NCI-H1694 (cell line): ENCODE measurements at places on chromosomes 6 and 20.

DNA sequence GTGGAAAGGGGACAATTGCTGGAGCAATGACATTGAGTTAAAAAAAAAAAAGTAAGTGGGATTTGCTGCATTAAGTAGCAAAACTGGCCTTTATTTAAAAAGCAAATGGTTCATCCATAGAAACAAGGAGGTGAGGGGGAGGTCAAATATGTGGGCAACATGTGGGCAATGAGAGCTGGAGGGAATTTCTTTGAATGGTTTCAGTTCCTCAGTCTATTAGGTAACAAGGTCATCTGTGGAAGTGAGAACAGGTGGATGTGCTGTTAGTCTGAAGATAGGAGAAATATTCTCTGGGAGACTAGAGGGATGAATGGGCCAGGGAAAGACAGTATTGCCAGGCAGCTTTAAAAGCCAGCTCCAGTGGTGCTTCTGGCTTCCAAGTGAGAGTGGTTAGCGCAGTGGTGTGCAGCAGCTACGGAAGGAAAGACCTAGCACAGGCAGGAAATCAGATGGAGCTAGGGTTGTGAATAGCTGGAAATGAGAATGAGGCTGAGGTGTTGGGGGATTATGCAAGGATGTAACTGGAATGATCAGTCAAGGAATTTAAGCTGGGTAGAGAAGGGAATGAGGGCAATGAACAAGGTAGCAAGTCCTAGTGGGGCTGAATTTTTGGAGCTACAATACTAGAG is 727.6 kb downstream of the PTPRT start:
- no peak for DNase-seq

- no peak for DNase-seq
These were observed 255.5 kb downstream of the TBC1D7 start for GRCh38 chr6:13072686-13073347.

DNA sequence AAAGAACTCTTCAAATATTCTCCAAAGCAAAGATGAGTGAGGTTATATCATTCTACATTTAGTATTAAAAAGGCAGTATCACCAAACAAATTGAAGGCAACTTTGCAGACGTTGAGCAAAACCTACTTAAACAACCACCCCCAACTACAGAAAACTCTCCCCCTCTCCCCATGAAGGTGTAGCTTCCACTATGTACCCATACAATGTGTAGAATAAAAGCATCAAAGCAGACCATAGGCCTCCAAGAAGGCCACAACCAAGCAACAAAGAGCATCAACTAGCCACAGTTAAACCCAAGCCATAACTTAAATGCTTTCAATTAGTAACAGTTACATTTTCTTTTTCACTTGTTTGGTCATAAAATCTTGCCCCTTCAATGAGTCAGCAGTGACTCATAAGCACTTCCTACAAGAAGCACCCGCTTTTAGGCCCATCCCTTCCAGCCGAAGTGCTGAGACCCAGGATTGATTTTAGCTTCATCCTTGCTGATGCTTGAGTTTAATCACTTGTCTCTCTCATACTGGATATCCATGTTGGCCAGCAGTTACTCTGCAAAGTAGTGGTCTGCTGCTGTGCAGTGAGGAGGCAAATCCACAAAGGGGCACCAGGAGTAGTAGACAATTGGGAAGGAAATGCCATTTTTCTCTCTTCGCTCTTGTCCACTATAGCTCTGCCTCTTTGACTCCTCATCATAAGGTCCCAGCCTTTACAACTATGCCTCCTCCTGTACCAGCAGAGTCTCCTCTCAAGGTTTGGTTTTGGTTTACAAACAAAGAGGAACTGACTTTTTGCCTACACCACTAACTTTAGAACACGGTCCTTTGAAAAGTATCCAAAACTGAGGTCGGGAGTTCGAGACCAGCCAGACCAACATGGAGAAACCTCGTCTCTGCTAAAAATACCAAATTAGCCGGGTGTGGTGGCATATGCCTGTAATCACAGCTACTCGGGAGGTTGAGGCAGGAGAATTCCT is 8.4 kb upstream of the NUP153 start:
- no peak for DNase-seq

DNA sequence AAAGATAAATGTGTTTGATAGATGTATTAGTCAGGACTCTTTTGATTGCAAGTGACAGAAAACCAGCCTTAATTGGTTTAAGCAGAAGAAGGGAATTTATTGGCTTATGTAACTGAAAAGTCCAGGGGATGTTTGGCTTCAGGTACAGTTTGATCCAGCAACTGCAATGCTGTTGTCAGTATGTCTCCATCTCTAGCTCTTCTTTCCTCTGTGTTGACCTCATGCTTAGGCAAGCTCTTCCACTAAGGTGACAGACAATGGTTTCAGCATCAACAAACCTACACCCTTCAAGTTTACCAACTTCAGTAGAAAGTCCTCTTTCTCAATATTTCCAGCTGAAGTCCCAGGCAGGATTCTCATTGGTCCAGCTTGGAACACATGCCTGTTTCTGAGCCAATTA is 28.1 kb upstream of the ARFGEF2 start:
- DNase-seq = no peak

DNA sequence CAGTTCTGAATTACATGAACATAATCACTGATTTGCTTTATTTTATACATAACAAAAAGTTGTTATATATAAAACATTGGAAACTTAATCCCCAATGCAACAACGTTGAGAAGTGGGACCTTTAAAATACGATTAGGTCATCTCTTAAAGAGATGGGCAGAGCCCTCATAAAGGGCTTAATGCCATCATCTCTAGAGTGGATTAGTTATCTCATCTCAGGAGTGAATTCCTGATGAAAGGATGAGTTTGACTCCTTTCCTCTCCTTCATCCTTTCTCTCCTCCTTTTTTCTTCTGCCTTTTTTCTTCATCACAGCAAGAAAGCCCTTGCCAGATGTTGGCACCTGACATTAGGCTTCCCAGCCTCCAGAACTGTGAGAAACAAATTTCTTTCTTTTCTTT is 13.9 kb downstream of the HLA-DOA start:
- no peak for DNase-seq

DNA sequence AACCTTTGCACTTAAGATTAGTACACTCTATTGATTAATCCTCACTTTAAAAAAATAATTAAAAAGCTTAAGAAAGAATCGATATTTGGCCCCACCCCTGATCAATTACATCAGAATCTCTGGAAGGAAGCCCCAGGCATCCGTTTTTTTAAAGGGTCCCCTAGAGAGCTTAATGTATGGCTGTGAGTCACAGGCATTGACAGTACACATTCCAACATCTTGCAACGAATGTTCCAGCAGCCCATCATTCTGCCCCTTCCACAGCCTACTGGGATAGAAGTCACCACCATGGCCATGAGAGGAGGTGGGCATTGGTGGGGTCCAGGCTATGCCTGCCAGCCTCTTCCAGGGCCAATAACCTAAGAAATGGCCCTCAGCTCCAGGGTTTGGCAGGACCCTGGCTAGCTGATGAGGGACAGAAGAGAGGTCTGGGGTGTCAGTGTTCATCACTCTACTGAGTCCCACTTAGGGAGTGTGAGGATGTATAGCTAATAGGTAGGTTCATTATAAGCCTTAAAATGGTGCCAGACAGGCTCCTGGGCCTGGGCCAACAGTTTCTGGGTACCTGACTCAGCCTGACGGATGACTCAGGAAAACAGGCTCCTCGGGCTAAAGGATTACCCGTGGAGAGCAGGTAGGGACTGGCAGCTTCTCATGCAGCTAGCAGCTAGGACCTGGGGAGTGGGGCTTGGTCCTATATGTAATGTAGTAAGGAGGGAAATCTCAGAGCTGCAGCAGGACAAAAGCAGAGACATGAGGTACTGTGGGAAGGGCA is 40.4 kb downstream of the MDGA1 start:
- no peak for DNase-seq

DNA sequence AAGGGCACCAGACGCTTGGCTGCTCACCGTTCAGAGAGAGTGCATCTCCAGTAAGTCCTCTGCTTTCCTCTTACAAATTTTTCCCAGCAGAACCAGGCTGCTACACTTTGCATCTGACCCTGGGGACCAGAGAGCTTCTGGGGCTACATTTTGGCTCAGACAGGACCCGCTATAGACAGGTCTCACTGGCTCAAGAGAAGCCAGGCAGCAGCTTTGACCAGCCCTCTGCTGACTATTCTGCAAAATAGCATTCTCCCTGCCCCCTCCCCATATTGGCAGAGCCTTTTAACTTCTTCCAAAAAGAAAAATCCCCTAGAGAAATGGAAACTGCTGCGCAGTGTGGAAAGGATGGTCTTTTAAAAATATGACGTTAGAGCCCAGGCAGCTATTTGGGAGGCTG is 37.2 kb downstream of the CPXM1 start:
- no peak for DNase-seq

GRCh38 chr6:47247227-47247797 is 62.4 kb downstream of the TNFRSF21 start:
- peak; percentile 35 for DNase-seq

DNA sequence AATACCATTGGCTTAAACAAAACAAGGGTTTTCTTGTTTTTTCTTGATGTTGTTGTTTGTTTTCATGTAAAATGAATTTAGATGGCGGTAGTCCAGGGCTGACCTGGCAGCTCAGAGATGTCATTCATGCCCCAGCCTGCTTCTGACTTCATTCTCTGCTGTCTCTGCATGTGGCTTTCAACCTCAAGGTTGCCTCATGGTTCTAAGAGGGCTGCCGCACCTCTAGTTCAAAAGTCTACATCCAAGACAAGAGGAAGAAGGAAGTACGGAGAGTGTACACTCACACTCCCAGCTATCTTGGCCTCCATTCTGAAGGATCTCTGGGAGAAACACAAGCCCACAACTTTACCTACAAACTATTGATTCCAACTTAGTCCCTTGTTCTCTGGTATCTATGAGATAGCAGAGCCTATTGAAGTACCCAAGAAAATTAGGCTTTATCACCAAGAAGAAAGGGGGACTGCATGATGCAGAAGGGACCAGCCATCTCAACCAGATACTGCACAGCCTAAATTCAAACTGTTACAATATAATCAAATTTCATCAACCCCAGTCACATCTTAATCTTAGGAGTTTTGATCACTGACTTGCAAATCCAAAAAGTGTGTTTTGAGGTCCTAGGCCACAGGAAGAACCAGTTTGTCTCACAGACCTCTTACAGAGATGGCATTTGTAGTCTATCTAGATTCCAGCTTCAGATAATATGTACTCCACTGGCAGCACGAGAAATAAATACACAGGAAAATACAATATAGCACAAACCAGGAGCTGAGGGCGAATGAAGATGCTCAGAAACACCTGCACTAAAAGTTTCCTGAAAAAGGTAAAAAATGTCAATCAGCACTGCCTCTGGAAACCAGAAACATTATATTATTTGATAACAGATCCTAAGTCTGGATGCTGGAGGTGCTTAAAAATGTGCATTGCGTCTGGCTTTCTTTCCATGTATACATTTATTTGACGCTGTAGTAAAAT is 866 bp upstream of the BTN3A3 start:
- DNase-seq = no peak

DNA sequence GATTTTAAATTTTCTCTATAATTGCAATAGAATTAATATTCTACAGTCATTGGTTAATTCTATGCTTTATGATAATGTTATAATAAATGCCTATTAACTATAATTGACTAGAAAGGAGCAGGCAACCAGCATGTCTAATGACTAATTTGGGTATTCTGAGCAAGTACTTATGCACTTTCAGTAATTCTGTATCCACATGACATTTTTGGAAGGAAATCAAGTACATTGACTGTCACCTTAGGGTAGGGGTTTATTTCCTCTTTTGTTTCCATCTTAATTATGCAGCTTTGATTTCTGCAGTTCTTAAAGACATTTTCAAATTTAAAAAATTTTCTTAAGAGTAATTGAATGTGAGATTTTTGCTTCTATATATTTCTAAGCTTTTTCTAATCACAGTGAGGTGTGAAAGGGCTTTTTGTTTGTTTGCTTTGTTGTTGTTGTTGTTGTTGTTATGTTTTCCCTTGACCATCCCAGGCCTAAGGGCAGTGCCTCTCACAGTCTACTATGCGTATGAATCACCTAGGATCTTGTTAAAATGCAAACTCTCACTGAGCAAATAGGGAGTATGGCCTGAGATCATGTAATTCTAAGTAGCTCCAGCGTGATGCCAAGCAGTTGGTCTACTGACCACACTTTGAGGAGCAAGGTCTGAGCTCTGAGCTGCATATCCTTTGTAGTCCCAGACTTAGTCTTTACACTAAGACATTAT is 467.1 kb upstream of the RNF217 start:
- no peak for DNase-seq

GRCh38 chr20:58877050-58877975 is 24.8 kb downstream of the GNAS start:
- no peak for DNase-seq

GRCh38 chr20:49845060-49845459 is 32.4 kb downstream of the SLC9A8 start:
- no peak for DNase-seq

- no peak for DNase-seq
These were observed 31.6 kb downstream of the TIAM2 start for GRCh38 chr6:155026706-155027045.
